NCI-H1436 treated with DMSO at 0.1 percent for 48 hours (cell line): ENCODE measurements at places on chromosomes 5 and 9.

- no peak for DNase-seq
These were observed 11.8 kb downstream of the TRUB2 start for GRCh38 chr9:128310461-128310860.

- DNase-seq = no peak
These were observed 2.5 kb downstream of the KDM3B start for GRCh38 chr5:138354926-138355378.

DNA sequence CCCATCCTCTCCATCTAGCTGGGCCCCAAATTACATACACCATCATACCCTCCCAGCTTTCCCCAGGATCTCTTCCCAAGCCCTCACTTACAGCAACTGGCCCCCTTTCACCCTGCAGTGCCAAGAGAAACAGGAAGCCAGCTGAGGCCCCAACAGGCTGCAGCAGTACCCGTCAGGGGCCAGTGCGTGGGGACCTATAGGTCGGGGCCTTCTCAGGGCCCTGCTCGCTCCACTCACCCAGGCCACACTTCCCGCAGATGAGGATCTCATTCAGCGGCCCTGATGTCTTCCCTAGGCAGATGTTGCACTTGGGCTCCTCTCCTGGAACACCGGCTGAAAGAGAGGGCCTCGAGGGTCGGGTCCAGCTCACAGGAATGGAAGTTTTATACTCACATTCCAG is 6.8 kb downstream of the PHF19 start:
- DNase-seq = no peak

DNA sequence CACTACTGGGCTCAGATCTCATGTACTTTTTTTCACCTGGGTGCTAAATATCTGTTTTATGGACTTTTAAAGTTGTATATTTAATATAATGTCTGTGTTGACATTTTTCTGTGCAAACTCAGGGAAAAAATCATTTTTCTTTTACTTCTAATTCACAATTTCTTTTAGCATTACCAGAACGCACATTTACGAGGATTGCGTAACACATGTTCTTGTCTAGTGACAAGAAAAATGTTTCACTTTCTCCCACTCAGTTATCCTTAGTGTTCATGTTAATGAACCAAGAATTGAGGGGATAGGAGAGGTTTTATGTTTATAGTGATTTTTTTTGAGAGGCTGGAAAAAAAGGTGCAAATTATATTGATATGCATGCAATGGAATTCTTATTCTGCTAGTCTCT is 86.3 kb upstream of the PJA2 start:
- no peak for DNase-seq

DNA sequence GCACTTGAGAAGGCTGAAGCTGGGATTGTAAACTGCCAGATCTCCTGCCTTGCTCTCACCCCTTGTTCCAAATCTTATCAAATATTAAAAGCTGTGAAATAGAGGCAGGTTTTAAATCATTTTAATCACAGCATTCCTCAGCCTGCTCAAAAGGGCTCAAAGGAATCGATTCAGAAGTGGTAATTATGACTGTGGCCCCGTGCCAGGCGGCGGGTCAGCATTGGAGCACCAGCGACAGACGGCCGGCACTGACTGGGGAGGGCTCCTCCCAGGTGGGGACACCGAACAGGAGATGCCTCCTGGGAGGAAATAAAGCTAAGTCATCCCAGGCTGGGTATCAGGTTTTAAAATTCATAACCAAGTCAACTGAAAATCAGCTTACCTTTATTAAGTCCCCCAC is 66.7 kb downstream of the KCNIP1 start:
- no peak for DNase-seq

GRCh38 chr9:99040911-99041582 is 63.9 kb upstream of the TGFBR1 start:
- no peak for DNase-seq

GRCh38 chr5:150017226-150018005 is 16.9 kb downstream of the HMGXB3 start:
- no peak for DNase-seq

DNA sequence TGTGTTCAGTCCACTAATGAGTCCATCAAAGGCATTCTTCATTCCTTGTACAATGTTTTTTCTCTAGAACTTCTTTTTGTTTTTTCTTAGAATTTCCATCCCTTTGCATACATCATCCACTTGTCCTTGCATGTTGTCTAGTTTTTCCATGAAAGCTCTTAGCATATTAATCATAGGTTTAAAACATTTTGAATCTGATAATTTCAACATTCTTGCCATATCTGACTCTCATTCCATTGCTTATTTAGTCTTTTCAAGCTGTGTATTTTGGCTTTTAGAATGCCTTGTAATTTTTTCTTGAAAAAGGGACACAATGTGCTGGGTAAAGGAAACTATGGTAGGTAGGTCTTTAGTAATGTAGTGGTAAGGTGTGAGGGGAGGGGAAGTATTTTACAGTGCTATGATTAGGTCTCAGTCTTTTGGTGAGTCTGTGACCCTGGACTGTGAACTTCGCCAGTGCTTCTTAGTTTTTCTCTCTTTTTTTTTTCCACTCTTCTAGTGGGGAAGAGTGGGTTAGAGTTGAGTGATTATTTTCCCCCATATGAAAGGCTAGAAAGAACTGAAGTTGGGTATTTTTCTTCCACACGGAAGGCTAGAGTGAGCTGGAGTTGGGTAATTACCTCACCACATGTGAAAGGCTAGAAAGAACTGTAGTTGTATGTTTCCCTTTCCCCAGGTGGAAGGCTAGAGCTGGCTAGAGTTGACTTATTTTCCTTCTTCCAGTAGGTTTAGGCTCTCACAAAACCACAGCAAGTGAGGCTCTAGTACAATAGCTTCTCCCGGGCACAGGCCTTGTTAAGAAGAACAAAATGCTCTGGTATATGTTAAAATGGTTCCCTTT is 172.1 kb downstream of the SNX18 start:
- DNase-seq = no peak

- DNase-seq = no peak
These were observed 37.8 kb downstream of the ICE1 start for GRCh38 chr5:5460311-5460710.

DNA sequence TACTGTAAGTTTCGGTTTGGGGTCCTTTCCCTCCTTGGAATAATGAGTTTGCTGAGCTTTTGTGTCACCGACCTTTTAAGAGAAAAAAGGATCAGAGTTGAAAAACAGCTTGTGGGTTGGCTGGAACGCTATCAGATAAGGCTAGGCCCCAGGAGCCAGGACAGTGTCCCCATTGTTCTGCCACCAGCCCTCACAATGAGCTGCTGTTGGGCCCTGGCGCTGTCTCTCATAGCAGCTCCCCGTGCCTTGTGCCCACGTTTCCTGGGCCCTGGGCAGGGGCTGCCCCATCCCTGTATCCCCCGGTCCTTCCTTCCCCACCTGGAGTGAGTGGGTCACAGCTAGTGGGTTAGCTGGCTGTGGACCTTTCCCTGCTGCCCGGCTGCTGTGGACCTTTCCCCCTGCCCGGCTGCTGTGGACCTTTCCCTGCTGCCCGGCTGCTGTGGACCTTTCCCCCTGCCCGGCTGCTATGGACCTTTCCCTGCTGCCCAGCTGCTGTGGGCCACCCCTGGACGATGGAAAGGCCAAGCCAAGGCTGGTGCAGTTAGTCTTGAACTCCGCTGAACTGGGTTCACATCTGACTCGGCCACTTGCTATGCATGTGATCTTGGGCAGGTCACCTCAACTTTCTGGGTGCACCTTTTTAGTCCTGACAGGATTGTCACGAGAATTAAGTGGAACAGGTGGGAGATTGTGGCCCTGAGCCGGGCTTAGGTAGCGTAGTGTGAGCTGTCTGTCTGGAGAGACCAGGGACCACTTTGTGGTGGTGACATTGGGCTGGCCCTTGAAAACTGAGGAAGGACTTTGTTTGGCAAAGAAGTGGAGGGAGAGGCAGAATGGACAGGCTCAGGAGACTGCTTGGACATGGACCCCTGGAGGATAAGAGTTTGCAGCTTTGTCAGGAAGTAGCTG is 99.5 kb downstream of the DAB2IP start:
- DNase-seq = no peak

- no peak for DNase-seq
These were observed 100.3 kb downstream of the NSG2 start for GRCh38 chr5:174145821-174146220.

GRCh38 chr9:137952976-137953666 is 75.5 kb downstream of the CACNA1B start:
- DNase-seq = no peak

GRCh38 chr9:107251756-107252322 is 31.2 kb upstream of the RAD23B start:
- no peak for DNase-seq

DNA sequence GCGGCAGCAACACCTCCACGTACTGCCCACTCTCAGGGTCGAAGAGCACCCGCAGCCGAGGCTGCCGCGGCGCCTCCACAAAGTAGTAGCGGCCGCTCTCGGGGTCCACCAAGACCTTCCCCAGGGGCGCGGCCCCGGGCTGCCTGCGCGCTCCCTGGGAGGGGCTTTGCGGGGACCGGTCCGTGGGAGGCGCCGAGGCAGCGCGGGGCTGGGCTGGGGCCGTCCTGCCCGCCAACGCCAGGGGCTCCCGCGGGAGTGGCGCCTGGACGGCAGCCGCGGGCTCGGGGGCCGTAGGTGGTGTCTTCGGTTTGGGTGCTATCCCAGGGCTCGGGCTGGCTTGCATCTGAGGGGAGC is 2.6 kb upstream of the MZB1 start:
- DNase-seq = no peak

DNA sequence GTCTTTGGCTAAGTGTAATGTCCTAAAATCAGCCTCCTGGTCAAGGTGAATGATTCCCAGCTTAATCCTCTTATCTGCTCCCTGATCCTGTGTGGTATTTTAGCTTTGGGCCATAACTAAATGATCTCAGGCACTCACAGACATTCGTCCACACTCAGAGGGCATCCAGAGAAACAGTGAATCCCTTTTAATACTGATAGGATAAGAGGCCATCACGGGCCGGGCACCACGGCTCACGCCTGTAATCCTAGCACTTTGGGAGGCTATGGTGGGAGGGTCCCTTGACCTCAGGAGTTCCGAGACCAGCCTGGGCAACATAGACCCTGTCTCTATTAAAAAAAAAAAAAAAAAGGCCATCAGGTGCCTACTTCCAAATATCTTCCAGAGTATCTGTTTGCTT is 6.3 kb downstream of the PDCL start:
- DNase-seq = no peak

GRCh38 chr9:70080481-70081119 is 37.0 kb downstream of the MAMDC2 start:
- DNase-seq = no peak

- DNase-seq = no peak
These were observed 65.9 kb downstream of the ELL2 start for GRCh38 chr5:95895771-95896170.

DNA sequence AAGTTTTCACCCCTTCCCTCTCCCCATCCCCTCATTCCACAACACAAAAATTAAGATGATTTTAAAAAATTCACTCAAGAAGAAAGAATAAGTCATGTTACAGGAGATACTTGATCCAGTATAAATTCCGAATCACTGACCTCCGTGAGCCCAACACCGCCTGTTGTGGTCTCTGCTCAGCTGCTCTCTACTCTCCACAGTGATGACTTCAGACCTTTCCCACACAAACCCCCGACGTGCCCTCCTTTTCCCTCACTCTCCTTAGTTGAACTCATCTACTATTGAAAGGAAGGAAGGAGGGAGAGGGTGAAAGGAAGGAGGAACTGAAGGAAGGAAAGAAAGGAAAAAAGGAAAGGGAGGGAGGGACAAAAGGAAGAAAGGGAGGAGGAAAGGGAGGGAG is 55.1 kb downstream of the ZNF354C start:
- DNase-seq = no peak
